ENCODE measurements at places on chromosomes 2 and 18.

DNA sequence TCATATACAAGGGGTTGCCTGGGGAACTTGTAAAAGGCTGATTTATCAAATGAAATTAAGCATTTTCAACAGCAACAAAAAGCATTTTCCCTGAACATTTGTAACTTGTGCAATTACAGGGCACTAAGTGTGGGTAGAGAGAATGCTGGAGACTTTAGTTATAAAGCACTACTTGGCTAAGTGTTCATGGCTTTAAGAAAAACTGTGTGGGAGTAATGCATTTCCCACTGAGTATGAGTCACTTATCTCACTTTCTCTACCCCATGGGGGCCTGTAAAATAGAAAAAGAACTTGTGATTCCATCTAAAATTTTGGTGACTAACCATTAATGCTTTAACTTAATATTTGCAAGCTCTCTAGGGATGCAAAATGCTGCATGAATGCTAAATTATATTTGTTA lies 193.4 kb downstream of the CCDC102B start:
- DNase-seq = no peak

GRCh38 chr2:64168756-64169155 lies 24.5 kb upstream of the PELI1 start:
- DNase-seq = no peak

DNA sequence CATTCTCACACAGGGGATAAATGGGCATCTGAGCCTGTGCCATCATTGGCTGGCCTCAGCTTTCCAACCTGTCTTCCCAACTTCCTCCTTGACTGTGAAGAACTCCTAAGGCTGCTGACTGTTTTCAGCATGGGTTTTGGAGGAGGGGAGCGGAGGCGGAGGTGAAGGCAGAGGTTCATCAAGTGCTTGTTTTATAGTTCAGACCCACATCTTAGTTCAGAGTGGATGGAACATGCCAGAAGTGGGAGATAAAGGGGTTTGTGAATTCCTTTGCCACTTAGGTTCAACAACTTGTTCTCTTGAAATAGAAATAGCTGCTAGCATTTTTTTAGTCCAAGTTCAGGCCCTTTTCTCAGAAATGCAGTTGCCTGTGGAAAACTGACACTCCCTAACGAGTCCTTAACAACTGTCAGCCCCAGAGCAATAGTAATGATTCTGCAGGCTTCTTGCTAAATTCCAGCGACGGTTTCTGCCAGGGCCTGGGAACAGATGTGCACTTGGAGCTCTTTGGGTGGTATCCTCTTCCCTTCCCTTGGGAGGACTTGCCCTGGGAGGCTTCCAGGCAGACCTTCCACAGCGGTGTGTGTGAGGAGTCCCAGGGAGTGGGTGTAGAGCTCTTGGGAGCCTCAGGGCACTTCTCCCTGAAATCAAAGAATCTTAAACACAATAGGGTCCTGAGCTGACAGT lies 30.1 kb upstream of the ITGA6 start:
- DNase-seq = no peak

DNA sequence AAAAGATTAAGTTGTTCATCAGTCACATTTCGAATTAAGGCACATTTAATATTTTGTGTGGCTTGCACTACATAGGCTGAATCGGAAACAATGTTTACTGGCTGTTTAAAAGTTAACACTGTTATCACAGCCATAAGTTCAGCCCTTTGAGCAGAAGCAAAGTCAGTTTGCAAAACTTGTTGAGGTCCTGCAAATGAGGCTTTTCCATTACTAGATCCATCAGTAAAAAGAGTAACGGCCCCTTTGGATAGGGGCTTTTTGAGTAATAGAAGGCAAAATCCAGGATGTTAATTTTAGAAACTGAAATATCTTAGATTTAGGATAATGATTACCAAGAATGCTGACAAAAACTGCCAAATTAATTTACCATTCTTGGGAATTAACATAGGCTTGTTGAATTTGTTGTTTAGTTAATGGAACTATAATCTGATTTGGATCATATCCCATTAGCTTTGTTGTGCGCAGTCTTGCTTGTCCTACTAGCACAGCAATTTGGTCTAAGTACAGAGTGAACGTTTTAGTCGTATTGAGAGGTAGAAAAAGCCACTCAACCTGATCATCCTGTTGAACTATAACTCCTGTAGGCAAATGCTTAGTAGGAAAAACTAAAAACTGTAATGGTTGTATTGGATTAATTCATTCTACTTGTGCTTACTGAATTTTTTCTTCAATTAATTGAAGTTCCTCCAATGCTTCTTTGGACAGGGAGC lies 13.9 kb upstream of the SUCLG1 start:
- no peak for DNase-seq

DNA sequence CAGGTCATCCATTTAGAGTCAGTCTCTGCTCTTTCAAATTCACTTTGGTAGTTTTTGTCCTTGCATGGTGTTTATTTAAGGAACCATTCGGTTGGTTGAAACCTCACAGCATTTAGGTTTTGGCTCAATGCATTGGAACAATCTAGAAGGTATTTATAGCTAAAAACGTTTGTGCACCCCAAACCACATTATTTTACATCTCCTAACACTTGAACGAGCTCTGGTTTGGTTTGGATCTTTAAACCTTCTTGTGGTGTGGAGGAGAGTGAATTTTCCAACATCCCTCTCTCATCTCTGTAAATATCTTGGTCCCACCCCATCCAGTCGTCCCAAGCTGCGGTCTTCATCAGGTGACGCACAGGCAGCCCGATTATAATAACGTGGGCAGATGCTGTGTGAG lies 287.9 kb downstream of the LPIN1 start:
- no peak for DNase-seq

- DNase-seq = no peak
These were observed 55.1 kb upstream of the CWC22 start for GRCh38 chr2:180062178-180062577.

GRCh38 chr2:13515254-13515653 lies 798.5 kb downstream of the TRIB2 start:
- DNase-seq = no peak

DNA sequence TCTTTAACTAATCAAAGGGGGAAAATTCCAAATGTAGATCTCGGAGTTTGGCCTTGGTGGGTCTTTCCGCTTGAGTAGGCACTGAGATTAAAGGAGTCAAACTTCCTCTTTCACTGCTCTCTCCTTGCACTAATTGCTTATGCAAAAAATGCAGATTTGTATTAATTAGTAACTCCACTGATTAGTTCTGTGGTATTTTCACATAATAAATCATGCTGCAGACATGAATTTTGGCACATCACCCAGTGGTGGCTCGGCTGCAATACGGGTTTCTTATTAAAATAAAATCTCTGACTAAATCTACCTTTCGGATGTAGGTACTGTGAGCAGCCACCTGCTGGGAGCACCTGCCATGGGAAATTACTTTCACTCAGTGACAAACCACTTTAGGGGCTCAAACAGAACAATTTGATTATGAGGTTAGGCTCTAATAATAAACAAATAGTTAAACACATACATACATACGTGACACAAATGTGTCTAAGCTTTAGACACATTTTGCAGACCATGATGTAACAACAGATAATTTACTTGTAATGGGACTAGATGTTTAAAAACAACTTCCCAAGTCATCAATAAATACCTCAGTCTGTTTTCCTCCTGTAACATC lies 6.4 kb upstream of the NEUROD1 start:
- DNase-seq = no peak

GRCh38 chr18:36905571-36905970 lies 76.6 kb downstream of the KIAA1328 start:
- DNase-seq = no peak

- DNase-seq = no peak
These were observed 140.4 kb upstream of the CAPN13 start for GRCh38 chr2:30947686-30948085.

DNA sequence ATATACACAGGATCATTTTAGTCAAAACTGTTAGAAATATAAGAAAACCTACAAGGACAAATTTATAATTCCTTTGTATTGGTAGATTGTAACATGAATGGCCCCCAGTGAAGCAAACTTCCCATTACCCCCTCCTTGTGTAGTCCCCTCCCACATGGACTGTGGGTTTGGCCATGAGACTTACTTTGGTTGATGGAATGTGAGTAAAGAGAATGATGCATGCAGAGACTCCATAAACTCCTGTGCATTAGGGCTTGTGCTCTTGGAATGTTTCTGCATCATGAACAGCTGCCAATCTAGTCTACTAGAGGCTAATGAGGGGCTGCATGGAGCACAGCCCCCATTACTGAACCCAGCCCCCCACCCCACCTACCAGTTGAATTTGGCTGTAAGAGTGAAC lies 8.3 kb upstream of the TGFA start:
- no peak for DNase-seq

- DNase-seq = no peak
These were observed 101.5 kb upstream of the DNER start for GRCh38 chr2:229815858-229816257.

GRCh38 chr2:12262681-12263436 lies 453.9 kb upstream of the TRIB2 start:
- no peak for DNase-seq

DNA sequence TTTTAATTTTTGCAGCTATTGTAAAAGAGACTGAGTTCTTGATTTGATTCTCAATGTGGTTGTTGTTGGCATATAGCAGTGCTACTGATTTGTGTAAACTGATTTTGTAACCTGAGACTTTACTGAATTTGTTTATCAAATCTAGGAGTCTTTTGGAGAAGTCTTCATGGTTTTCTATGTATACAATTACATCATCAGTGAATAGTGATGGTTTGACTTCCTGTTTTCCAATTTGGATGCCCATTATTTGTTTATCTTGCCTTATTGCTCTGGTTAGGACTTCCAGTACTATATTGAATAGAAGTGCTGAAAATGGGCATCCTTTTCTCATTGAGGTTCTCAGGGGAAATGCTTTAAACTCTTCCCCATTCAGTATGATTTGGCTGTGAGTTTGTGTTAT lies 99.7 kb downstream of the GULP1 start:
- DNase-seq = no peak

GRCh38 chr2:215832791-215833190 lies 180.6 kb downstream of the MREG start:
- no peak for DNase-seq

GRCh38 chr2:10741139-10741538 lies 19.7 kb downstream of the ATP6V1C2 start:
- no peak for DNase-seq

DNA sequence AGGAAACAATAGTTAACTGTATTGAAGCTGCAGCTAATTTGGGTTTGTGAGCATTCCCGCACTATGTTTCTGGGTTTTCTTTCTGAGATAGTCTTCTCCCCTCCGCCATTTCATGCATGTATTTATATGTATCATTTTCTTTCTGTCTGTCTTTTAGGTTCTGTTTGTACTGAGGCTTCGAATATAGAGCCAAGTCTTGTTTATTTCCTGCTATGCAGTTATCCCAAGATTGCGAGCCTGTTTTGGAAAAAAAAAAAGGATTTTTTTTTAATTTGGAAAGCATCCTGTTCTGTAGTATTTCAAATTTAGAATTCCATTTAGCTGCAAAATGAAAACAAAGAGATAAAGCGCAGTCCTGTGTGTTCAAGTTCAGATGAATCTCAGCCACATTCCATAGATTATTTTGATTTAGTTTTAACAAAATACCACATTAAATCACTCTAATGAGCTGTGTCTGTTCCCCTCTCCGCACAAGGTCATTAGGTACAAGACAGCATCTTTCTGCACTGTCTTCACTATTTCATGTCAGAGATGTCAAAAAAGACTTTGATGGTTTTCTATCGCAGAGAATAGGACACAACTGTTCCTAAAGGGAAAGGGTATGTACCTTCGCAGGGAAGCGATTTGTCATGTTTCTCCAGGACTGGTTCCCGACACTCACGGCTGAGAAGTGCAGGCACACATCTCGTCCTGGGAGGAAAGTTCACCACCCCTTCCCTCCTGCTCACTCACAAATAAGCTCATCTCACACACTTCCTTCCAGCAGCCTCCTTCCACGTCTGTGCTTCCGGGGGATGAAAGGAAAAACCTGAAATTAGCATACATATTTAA lies 443.4 kb downstream of the ZNF516 start:
- no peak for DNase-seq

- DNase-seq = no peak
These were observed 956.2 kb upstream of the LRATD1 start for GRCh38 chr2:13676269-13676668.

GRCh38 chr2:239583171-239583878 lies 182.5 kb upstream of the HDAC4 start:
- DNase-seq = no peak

- no peak for DNase-seq
These were observed 148.8 kb downstream of the WDSUB1 start for GRCh38 chr2:159137511-159138241.

DNA sequence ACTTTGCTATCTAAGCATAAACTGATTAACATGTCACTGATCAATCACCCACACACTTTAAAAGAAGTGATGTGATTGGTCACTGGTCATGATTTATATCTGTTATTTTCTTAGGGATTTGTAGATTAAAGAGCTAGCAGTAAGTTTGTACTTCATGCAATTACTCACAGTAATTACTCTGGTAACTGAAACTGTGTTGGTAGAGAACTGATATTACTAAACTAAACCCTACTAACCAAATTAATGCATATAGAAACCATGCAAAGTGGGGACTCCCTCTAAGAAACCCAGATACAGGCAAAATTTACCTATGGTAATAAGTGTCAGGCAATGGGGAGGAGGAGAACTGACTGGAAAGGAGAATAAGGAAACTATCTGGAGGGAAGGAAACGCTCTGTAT lies 44.8 kb upstream of the C2orf15 start:
- no peak for DNase-seq

DNA sequence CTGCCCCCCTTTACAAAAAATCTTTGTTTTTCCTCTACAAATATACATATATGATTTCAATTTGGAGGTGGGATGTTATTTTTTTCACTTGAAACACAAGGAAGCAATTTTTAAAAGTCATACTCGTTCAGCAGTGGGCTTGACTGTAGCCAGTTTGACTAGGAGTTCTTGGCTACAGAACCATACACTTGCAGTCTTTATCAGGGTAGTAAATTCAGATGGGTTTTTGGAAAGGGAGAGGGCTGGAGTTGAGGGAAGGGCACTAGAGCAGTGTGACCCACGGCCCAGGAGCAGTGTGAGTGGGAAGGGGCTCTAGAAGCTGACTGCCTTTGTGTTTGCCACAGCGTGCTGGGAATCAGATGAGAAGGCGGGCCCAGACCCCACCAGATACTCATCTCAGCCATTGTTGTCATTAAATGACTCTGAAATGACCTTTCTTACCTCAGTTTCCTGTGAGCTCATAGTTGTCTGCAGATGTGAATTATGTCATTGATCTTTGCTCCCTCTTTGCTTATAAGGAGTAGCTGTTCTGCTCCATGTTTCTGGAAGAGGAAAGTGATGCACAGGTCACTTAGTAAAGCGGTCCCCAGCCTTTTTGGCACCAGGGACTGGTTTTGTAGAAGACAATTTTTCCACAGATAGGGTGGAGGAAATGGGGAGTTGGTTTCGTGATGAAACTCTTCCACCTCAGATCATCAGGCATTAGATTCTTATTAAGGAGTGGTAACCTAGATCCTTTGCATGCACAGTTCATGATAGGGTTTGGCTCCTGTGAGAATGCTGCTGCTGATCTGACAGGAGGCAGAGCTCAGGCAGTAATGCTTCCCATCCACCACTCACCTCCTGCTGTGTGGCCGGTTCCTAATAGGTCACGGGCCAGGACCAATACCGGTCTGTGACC lies 116.8 kb downstream of the SPTBN1 start:
- no peak for DNase-seq

- DNase-seq = no peak
These were observed 14.4 kb downstream of the COPS9 start for GRCh38 chr2:240121675-240122074.

All from HEK293T (cell line).